ENCODE measurements at places on chromosomes 1 and 21. TPM values are rescaled to one million over a fixed set of nuclear protein-coding genes. Genes with fewer than 3 reads are reported as not detected.

DNA sequence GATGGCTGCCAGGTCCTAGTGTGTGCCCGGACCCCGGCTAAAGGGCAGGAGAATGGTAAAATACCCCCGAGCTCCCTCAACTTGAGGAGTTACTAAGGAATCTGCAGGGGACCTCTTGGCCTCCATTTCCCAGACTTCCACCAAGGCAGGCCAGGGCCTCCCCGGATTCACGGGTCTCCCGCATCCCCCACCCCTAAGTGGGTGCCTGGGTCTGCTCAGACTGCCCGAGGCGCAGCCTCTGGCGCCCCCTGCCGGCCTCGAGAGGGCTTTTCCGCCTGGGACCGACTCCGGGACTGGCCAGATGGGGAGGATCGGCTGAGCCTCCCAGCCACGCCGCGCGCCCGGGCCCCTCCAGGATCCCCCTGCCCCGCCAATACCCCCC is 1.7 kb downstream of the PLEKHG5 start:
- no peaks in the 10 kb centered on the region for H3K36me3 ChIP-seq
- H3K27me3 ChIP-seq = no peaks in the 10 kb centered on the region
- DNase-seq = peak; percentile 65
- peaks cover 16% of the 10 kb centered on the region for H3K4me1 ChIP-seq
- no peak overlapping the region for H3K27ac ChIP-seq

DNA sequence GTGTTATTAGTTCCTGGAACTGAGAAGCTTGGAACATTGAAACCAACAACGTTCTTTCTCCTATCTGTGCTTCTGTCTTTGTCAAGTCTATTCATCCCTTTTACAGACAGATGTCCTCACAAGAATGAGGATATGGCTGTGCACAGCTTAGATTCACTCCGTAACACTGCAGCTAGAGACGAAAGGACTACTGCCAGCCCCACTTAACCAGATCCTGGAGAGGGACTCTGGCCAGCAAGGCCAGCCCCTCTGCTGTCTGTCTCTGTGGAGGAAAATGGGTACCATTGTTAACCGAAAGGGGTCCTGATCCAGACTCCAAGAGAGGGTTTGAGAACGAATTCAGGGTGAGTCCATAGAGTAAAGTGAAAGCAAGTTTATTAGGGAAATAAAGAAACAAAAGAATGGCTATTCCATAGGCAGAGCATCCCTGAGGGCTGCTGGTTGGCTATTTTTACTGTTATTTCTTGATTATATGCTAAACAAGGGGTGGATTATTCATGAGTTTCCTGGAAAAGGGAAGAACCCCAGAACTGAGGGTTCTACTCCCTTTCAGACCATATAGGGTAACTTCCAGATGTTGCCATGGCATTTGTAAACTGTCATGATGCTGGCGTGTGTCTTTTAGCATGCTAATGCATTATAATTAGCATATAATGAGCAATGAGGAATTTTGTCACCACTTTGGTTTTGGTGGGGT is 17.4 kb upstream of the USP24 start:
- H3K27ac ChIP-seq = no peak overlapping the region
- no peak for DNase-seq
- no peaks in the 10 kb centered on the region for H3K27me3 ChIP-seq
- H3K4me3 ChIP-seq = no peak overlapping the region

DNA sequence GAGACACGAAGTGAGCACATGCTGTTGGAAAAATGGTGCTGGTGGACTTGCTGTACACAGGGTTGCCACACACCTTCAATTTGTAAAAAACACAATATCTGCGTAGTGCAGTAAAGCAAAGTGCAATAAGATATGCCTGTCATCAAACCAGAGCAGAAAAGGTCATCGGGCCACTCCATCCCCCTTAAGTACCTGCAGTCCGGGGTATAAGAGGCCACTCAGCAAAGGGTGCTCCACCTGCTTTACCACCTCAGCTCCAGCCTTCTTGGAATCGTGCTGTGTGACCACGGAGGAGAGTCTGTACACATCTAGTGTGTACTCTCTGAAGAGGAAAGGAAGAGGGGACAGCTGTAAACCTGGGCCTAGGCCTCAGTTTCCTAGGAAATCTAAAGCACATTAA is 10.9 kb downstream of the YARS1 start:
- no peak overlapping the region for H3K27ac ChIP-seq
- DNase-seq = no peak
- peaks cover 7% of the 10 kb centered on the region for H3K4me1 ChIP-seq
- H3K4me3 ChIP-seq = no peak overlapping the region
- H3K36me3 ChIP-seq = no peaks in the 10 kb centered on the region

TRIM58 gene
- 0.74 TPM for total RNA-seq

DNA sequence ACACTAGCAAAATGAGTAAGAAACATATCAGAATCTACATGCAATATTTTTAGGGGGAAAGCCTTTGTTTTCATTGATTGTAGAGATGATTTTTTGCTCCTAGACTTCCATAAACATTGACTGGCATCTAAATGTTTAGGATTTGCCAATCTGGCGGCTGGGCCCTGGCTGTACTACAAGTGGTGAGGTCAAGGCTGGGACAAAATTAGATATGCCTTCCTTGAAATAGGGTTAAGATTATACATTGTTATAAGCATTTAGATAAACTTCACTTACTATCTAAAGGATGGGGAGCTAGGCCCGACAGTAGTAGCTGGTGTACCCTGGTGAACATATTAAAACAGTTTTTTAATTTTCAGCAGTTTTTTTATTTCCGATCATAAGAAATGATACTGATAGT is 5.2 kb downstream of the NFIA start:
- DNase-seq = no peak
- H3K27ac ChIP-seq = peak overlapping the region; percentile 94
- peaks cover 13% of the 10 kb centered on the region for H3K36me3 ChIP-seq
- no peaks in the 10 kb centered on the region for H3K27me3 ChIP-seq
- H3K4me3 ChIP-seq = peak overlapping the region; percentile 78

DNA sequence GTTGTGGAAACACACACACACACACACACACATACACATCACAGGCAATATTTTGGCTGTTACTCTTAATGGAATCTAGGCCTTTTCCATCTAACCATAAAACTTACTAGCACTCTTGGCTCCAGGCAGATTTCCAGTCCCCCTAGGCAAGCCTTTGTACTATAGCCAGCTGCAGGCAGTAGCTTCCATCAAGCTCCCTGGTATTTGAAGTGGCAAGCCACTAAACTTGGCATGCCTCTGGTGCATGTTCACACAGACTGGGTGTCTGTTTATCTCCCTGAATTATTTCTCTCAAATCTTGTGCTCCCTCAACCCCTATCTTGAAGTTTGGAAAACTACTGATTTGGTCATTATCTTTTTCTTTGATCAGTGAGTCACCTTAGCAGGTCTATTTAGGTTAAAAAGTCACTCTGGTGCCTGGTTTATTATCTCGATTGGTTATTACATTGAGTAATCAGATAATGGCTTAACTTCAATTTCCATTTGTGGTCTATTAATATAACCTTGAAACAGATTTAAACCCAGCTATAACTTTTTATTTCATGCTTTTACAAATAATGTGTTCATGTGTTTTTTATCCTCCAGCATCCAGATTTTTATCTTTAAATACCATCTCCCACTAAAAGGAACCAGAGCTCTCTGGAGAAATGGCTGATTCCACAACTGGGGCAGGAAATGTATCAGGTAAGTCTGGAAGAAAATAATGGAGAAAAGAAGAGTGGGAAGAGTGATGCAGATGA is 2.7 kb upstream of the RBM15 start:
- no peak overlapping the region for H3K4me3 ChIP-seq
- H3K27ac ChIP-seq = peak overlapping the region; percentile 78
- H3K4me1 ChIP-seq = peaks cover 17% of the 10 kb centered on the region
- H3K27me3 ChIP-seq = no peaks in the 10 kb centered on the region
- peak; percentile 26 for DNase-seq
- peaks cover 8% of the 10 kb centered on the region for H3K36me3 ChIP-seq

DNA sequence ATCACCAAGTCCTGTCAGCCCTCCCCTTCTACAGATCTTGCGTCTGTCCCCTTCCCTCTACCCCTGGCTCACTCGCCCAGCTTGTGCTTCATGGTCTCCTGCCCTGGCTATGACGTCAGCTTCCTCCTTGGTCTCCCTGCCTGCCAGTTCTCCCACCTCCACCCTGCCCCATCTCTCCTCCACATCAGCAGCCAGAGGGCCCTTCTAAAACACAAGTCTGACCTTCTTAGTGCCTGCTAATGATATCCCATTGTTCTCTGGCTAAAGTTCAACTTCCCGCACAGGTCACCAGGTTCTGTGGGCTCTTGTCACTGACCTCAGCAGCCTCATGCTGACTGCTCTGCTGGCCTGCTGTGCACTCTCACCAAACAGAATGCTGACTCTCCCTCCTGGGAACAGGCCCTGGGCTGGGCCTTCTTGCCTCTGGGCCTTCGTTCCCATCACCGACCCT is 24.7 kb upstream of the MYCL start:
- H3K4me3 ChIP-seq = no peak overlapping the region
- H3K27ac ChIP-seq = no peak overlapping the region
- H3K36me3 ChIP-seq = no peaks in the 10 kb centered on the region
- no peaks in the 10 kb centered on the region for H3K4me1 ChIP-seq

GRCh38 chr1:217052196-217052595 is 329.0 kb upstream of the ESRRG start:
- H3K4me3 ChIP-seq = no peak overlapping the region
- no peaks in the 10 kb centered on the region for H3K36me3 ChIP-seq
- H3K27ac ChIP-seq = no peak overlapping the region

- no peaks in the 10 kb centered on the region for H3K27me3 ChIP-seq
- peak within 1 kb of the TSS; percentile 95 for H3K27ac ChIP-seq
- H3K4me1 ChIP-seq = no peaks in the 10 kb centered on the region
These were observed at the start of gene ADSS2 for GRCh38 chr1:244451539-244451950. ADSS2 (minus strand) TSS chr1:244451909; CDS start chr1:244451817, 92 bp downstream.

PRKAA2 gene
- total RNA-seq = 1.6 TPM
